CD4-positive, alpha-beta T cell treated with Interleukin-4 for 1 hour (primary cell): ENCODE measurements at places on chromosomes 2 and 18.

GRCh38 chr18:3055816-3056215 lies 42.9 kb upstream of the LPIN2 start:
- DNase-seq = no peak

- no peak for DNase-seq
Observed at GRCh38 chr18:45658756-45659155, 43.5 kb downstream of the SLC14A2 start.

GRCh38 chr2:146068051-146068450 lies 1548.1 kb upstream of the ZEB2 start:
- DNase-seq = no peak

GRCh38 chr2:148512501-148512900 lies 132.1 kb upstream of the EPC2 start:
- DNase-seq = no peak

- no peak for DNase-seq
Observed at GRCh38 chr2:43524177-43524965, 71.5 kb downstream of the THADA start.

GRCh38 chr2:85269959-85270358 lies 57.8 kb downstream of the TGOLN2 start:
- DNase-seq = no peak

GRCh38 chr2:85814802-85815550 lies 61.2 kb downstream of the ATOH8 start:
- no peak for DNase-seq

GRCh38 chr2:126827371-126827770 lies 71.3 kb upstream of the TEX51 start:
- no peak for DNase-seq

- DNase-seq = no peak
Observed at GRCh38 chr18:68507781-68508180, 207.1 kb downstream of the TMX3 start.

GRCh38 chr2:56449002-56449431 lies 265.2 kb downstream of the CCDC85A start:
- no peak for DNase-seq

GRCh38 chr2:3001615-3002560 lies 375.7 kb downstream of the EIPR1 start:
- no peak for DNase-seq

GRCh38 chr18:74731097-74731496 lies 133.4 kb downstream of the ZNF407 start:
- DNase-seq = no peak

DNA sequence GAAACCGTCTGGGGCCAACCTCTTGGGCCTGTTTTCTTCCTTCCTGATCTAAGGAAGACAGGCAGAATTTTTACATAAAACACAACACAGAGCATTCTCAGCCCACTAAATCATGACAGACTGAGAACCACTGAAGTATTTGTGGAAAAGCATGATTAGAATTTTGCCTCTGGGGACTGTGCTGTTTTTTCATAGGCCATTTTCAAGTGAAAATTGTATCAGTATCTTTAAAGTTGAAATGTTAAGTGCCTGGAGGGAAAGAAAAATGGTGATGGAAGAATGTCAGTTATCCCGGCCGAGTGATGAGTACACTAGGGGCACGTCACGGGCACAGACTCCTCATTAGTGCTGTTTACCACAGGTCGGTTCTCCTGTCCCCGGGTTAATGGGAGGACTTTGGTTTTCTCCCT lies 36.9 kb downstream of the EHD3 start:
- DNase-seq = no peak

- DNase-seq = no peak
Observed at GRCh38 chr2:128377071-128377910, 58.6 kb upstream of the HS6ST1 start.

DNA sequence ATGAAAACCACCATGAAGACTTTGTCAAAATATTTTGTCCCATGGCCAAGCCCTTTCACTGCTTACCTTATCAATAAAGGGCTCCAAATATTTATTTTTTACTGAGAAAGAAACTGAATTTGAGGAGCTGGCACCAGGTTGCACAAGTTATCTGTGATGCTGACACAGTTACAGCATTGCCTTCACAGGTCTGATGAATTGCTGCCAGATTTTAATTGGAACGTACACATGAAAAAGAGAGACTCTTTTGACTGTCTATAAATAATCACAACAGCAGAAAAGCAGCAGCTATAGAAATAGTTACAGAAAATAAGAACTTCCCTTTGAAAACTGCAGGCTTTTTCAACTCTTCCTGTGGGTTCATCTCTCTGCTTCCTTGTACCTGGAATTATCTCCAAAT lies 23.9 kb downstream of the TMEM200C start:
- no peak for DNase-seq

GRCh38 chr2:217412277-217412676 lies 552.4 kb upstream of the TNP1 start:
- DNase-seq = no peak

DNA sequence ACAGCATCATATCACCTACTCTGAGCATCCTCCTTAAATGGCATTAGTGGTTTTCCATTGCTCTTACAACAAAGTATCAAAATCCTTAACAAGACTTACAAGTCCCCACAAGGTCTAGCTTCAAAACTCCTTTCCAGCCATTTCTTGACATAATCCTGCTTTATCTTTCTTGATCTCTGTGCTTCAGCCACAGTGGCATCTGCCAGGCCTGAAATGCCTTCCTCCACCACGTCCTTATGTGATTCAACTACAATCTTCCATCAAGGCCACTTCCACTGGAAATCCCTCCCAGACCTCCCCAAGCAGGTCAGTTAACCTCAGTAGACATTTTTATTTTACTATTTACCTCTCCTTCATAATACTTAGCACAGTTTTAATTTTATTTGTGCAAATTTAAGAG lies 83.8 kb upstream of the CCDC150 start:
- no peak for DNase-seq

GRCh38 chr2:120348737-120349439 lies 3.0 kb downstream of the INHBB start:
- DNase-seq = no peak

GRCh38 chr2:241519669-241520068 lies 11.3 kb upstream of the STK25 start:
- DNase-seq = no peak

DNA sequence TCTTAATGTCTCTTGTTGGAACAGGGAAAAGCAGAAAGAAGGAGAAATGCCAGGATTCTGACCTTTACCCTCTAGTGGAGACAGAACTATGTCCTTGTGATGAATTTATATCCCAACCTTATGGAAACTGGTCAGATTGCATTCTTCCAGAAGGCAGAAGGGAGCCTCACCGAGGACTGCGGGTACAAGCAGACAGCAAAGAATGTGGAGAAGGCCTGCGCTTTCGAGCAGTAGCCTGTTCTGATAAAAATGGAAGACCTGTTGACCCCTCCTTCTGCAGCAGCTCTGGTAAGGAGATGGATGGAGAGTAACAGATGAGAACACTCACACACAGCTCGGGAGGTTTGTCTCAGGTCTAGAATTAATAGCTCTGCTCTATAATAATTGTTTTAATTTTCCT lies 552.7 kb upstream of the HNMT start:
- DNase-seq = no peak

- no peak for DNase-seq
Observed at GRCh38 chr18:34600158-34600557, 109.9 kb upstream of the DTNA start.

DNA sequence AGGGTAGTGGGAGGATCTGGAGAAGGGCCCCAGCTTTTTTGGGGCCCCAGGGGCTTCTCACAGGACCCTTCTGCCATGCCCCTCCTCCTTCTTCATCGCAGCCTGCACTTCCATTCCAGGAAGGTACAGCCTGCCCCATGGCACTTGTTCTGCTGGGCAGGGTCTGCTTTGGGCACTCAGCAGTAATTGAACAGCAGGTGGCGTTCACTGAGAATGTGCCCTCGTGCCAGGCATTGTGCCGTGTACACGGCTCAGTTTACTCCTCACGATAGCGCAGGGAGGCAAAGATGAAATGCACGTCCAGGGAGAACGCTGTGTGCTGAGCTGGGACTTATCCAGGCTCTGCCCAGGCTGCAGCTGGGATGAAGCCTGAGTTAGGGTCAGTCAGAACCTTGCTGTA lies 54.8 kb upstream of the ASB18 start:
- DNase-seq = no peak

- no peak for DNase-seq
Observed at GRCh38 chr2:200961674-200962073, 1.8 kb downstream of the ORC2 start.
